ENCODE measurements at places on chromosomes 7 and 10.

DNA sequence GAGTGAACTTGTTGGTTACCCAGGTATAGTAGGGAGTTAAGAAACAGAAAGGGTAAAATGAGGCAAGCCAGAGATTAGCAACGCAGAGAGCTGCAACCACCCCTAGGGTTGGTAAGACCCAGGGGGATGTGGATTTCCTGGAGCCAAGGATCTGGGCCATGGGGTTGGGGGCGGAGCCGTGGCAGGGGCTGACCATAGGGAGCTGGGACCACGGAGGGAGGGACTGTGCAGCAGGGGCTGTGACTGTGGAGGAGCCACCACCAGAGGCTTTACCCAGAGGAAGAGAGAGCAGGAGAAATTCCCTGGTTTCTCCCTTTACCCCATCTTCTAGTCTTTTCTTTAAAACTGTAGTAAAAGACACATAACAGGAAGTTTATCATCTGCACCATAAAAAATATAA is 58.6 kb upstream of the BAIAP2L1 start:
- no peak for DNase-seq

GRCh38 chr10:68848281-68848680 is 20.9 kb downstream of the STOX1 start:
- no peak for DNase-seq

DNA sequence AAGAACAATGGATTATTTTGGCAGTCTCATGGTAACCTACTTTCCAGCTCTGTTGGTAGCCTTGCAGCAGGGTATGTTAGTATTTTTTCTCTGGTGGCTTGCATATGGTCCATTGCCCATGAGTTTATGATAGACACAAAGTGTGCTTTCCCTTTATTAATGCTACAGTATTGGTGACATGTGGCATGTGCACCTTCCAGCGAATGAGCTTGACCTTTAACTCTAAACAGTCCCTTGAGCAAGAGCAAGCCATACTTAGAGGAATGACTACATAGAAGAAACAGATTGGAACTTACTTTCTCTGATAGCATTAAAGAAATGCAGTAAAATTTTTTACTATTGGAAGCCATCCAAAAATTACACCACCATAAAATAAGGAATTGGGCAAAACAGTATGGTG is 73.9 kb downstream of the VTI1A start:
- DNase-seq = no peak

GRCh38 chr10:91864099-91864498 is 45.2 kb downstream of the FGFBP3 start:
- DNase-seq = no peak

DNA sequence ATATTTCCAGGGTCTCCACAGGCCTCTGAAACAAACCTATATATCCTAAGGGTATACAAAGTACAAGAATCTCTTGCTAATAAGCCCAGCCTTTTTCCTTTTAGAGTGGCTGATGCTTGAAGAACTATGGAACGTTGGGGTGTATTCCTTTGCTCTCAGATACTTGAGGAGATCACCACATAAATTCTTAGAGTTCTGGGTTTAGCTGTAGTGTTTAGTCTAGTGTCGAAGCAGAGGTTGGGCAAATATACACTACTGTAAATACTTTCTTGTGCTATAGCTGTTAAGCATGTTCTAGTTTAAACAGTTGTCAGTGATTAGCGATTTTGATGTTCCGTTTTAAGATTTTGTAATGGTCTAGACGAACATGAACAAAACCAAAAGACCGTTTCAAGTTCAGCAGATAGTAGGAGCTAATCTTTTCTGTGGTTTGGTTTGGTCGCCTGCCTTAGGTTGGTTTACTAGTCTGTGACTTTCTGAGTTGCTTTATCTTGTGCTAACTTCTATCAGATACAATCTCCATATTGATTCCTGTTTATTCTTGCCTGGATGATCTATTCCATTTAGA is 229.6 kb downstream of the NSUN6 start:
- no peak for DNase-seq

- no peak for DNase-seq
Observed at GRCh38 chr7:135801877-135802276, 53.3 kb upstream of the FAM180A start.

Data from choroid plexus epithelial cell (primary cell).